ENCODE measurements at places on chromosomes 13 and 19.

DNA sequence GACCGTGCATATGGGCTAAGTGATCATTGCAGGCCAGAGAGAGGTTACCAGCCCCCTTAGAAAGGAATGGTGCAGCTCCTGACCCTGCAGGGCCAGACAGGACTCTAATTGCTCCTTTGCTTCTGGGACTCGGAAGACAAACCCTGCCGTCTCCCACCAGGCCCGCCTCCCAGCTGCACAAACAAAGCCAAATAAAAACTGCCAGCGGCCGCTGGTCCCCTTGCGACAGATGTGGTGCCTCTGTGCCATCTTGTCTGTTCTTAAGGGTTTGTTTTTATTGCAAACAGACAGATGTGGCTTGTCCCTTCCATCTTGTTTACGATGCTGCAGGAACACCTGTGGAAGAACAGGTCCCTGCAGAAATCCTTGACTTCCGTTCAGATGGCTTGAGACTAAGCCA, 434.4 kb upstream of the TSHZ3 start:
- no peak for DNase-seq

- peak; percentile 28 for DNase-seq
These were observed 647 bp downstream of the RNF225 start for GRCh38 chr19:58395979-58396627.

DNA sequence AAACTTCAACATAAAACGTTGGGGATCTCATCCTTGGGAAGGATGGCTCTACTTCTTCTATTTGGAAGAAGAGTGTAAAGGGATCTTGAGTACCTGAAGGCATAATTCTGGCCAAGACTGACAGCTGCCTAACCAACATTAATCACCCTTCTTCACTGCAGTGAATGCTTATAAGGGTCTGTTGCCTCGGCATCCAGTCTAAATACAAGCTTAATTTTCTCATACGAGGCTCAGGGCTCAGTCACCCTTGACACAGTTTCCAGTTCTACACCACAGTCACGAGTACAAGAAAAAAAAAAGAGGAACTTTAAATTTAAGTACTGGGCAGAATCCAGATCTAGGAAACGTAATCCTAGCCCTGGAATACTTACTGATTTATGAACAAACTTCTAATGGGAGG, 9.0 kb downstream of the FPR3 start:
- no peak for DNase-seq

- no peak for DNase-seq
These were observed 27.3 kb upstream of the SLC7A10 start for GRCh38 chr19:33252971-33253370.

- no peak for DNase-seq
These were observed 2.1 kb downstream of the MVB12A start for GRCh38 chr19:17421942-17422341.

- no peak for DNase-seq
These were observed 44.4 kb downstream of the CCNA1 start for GRCh38 chr13:36476661-36477060.

GRCh38 chr19:6287269-6287885, 7.6 kb upstream of the MLLT1 start:
- DNase-seq: no peak

GRCh38 chr19:5046339-5047039, 77.6 kb downstream of the KDM4B start:
- no peak for DNase-seq

- no peak for DNase-seq
These were observed 84.6 kb downstream of the ATP11A start for GRCh38 chr13:112774448-112774792.

DNA sequence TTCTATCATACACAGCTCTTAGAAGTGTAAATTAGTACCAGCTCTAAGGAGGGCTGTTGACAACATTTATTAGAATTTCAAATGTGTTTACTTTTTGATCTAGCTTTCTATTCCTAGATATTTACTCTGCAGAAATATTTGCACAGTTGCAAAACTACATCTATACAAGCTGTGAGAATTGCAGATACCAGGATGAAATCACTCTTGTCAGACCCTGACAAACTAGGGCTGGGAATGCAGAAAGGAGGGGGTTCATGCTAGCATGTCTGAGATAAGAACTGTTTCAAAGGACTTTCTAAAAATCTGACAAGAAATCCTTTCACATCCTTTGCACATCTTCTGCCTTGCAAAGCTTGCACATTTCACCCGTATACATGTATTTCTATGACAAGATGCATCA, 11.8 kb upstream of the PABPC3 start:
- DNase-seq: no peak

DNA sequence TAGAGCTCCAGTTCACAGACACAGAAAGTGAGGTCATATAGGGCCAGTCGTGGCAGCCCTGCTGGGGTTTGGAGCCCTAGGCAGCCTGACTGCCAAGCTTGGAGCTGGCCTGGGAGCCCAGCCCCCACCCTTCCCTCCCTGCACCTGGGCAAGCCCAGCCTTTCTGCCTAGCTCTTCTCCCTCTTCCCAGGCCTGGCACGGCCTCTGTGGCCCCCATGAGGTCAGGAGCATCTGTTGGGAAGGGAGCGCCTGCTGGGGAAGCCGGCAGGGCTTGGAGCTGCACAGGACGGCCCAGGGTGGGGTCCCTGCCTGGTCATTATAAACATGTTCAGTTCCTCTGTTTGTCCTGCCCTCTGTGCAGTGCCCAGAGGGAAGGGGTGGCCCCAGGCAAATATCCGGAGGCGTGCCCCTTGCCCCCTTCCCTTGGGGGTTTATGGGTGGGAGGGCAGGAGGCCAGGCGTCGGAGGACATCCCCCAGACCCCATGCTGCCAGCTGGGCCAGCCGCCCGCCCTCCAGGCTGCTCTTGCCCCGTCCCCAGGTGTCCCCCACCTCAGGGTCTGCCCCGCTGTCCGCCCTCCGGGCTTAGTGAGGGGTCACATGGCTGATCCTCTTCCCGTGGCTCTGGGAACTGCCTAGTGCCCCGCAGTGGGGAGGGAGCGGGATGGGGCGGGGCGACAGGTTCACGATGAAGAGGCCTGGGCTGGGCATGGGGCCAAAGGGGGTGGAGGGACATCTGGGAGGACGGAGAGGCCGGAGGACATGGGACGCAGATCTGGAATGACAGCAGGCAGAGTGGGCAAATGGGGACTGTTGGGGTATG, 30.0 kb upstream of the NCCRP1 start:
- DNase-seq: no peak

- no peak for DNase-seq
These were observed 10.3 kb upstream of the POSTN start for GRCh38 chr13:37608750-37609339.

DNA sequence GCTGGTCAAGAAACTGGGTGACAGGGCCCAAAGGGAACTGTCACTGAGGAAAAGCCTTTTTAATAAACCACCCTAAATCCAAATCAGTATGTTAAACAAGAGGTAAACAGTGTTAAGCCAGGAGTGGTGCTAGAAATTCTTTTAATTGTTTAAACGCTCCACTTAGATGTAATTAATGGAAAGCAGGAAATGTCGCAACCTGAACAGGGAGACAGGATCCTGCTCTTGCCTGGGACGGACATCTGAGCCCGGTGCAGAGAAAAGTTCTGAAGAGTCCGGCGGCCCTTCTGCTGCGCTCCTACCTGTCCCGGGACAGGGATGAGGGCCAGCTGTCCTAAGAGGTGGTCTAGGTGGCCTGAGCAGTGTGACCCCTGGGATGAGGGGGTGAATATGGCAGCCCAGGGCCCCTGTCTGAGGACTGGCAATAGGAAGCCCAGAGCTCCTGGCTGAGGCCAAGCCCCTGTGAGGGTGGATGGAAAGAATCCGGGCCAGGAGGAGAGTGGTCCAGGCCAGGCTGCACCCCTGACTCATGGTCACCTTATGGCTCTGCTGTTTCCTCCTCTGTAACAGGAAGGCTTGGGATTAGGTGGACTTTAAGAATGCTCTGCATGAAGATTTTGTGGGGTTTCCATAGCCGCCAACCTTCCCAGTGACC, 112.8 kb upstream of the GJB6 start:
- no peak for DNase-seq

DNA sequence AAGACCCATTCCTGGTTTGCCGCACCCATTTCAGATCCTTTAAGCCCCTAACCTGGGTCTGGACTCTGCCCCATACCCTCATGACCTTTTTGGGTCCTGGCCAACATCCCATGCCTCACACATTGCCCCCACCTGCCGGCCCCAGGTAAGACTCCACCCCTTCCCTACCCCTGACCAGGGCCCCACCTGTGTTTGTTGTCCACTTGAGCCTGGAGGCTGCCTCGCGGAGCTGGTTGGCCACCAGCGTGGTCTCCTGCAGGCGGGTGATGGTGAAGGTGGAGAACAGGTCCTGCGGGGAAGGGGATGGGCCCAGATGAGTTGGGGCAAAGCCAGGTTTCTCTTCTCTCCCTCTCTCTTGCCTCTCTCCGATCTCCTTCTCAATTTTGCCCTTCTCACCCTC, 19.5 kb downstream of the MAN2B1 start:
- DNase-seq: no peak

- no peak for DNase-seq
These were observed 25.6 kb upstream of the ADGRE1 start for GRCh38 chr19:6861683-6862286.

DNA sequence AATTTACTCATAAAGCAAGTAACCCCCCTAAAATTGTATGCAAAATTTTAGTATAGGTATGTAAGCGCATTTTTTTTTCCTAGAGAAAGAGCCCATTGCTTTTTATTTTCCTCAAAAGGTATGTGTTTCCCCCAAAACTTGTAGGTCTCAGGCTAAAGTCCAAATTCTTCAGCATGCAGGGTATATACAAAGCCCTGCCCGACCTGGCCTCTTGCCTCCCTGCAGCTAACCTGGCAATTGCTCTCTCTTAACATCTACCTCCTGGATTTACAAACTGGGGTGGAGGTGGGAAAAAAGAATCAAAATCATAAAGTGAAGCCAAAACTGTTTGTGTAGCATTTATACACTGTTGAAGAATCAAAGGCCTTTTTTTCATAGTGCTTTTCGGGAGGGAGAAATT, 107.8 kb downstream of the KCNRG start:
- no peak for DNase-seq

- no peak for DNase-seq
These were observed 1719.5 kb upstream of the MIR17HG start for GRCh38 chr13:89627996-89628395.

DNA sequence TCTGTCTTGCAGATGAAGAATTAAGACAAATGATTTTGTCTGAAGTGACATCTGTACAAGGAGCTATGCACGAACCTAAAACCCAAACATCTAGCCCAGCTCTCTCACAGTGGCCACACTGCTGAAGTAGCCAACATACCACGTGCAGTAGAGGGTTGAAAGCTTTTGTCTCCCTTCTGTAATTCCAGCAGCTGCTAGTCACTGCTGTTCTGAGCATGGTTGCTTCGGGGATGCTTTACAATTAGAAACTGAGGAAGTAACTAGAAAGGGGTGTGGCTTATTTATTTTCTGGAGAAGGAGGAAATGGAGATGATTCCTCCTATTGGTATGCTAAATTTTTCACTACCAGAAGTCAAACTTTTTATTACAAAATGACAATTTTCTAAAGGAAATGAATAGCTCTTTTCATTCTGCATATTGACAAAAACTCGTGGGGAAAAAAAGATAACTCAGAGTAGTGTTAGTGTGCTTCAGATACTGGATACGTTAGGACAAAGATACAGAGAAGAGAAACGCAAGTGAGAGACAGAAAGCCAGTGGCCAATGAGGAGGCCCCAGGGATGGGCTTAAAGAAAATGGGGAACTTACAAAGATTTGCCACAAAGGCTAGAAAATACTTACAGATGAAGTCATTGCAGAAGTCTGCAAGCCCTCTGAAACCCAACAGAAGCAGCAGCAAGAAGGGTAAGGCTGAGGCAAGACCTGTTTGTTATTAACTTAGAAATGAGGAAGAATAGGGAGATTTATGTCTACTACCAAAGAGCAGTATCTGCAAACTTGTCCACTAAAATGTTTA, 192.7 kb upstream of the MIR17HG start:
- DNase-seq: no peak

DNA sequence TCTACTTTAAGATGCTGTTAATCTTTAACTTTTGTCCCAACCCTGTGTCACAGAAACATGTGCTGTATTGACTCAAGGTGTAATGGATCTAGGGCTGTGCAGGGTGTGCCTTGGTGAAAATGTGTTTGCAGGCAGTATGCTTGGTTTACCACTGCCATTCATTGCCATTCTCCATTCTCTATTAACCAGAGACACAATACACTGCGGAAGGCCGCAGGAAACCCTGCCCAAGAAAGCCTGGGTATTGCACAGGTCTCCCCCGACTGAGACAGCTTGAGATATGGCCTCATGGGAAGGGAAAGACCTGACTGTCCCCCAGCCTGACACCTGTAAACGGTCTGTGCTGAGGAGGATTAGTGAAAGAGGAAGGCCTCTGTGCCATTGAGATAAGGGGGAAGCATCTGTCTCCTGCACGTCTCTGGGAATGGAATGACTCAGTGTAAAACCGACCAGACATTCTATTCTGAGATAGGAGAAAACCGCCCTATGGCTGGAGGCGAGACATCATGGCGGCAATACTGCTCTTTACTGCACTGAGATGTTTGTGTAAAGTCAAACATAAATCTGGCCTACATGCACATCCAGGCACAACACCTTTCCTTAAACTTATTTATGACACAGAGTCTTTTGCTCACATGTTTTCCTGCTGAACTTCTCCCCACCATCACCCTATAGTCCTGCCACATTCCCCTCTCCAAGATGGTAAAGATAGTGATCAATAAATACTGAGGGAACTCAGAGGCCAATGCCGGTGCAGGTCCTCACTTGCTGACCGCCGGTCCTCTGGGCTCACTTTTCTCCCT, 13.1 kb upstream of the ZNF888 start:
- DNase-seq: no peak

DNA sequence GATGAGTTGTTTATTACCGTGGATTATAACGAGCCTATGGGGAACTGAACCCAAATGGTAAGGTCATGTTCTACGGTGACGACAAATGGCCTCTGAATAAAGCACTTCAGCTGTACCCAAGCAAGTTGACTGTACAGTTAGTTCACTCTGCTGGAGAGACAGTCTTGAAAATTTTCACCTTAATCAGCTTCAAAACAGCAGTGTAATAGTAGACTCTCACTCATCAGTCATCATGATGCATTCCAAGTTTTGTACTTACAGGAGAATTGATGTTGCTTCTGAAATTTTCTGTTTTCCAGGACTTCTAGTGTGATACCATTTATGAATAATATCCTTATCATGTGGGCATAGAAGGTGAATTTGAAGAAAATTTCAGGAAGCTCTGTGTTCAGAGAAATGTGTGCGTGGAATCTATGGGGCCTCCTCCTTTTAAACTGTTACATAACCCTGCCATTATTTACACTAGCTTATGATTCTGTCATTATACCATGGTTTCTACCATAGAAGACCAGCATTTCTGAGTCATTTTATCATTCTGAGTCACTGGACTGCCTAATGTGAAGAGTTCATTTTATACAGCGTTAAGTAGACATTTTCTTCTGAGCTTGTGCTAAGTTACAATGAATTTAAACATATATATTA, 96.9 kb downstream of the WDFY2 start:
- no peak for DNase-seq

GRCh38 chr13:110884517-110884916, 30.4 kb downstream of the ANKRD10 start:
- DNase-seq: no peak

GRCh38 chr13:36986462-36987240, 12.5 kb downstream of the ALG5 start:
- no peak for DNase-seq

GRCh38 chr13:98582947-98583346, 6.0 kb upstream of the STK24 start:
- no peak for DNase-seq

GRCh38 chr19:11268783-11269267, 6.5 kb upstream of the DOCK6 start:
- DNase-seq: no peak

GRCh38 chr13:42176294-42176693, 95.7 kb upstream of the AKAP11 start:
- DNase-seq: no peak

Data from stimulated activated CD4-positive, alpha-beta T cell treated with anti-CD3 and anti-CD28 coated beads, Interleukin-15, amount 100 ng/mL, for 1 hour (primary cell).